ENCODE measurements at places on chromosomes 13 and 19. TPM values are rescaled to one million over a fixed set of nuclear protein-coding genes. Genes with fewer than 3 reads are reported as not detected.

The TMPRSS9 gene
- total RNA-seq, result not detected

The BCAM gene
- total RNA-seq, result 8.0 TPM

The ZSWIM9 gene
- 4.5 TPM for total RNA-seq

The HIF3A gene
- 5.3 TPM for total RNA-seq

The SHANK1 gene
- total RNA-seq, result 0.26 TPM

The EPSTI1 gene
- 2.8 TPM for total RNA-seq

The HTR2A gene
- total RNA-seq, result not detected

The ZNF121 gene
- total RNA-seq, result 47.3 TPM

The TEX26 gene
- total RNA-seq, result not detected

The ZNF536 gene
- not detected for total RNA-seq

The ZNF177 gene
- total RNA-seq, result 1.4 TPM
